ENCODE measurements at places on chromosomes 7 and 10.

- no peak for DNase-seq
Observed at GRCh38 chr10:29773675-29774091, 138.9 kb upstream of the SVIL start.

DNA sequence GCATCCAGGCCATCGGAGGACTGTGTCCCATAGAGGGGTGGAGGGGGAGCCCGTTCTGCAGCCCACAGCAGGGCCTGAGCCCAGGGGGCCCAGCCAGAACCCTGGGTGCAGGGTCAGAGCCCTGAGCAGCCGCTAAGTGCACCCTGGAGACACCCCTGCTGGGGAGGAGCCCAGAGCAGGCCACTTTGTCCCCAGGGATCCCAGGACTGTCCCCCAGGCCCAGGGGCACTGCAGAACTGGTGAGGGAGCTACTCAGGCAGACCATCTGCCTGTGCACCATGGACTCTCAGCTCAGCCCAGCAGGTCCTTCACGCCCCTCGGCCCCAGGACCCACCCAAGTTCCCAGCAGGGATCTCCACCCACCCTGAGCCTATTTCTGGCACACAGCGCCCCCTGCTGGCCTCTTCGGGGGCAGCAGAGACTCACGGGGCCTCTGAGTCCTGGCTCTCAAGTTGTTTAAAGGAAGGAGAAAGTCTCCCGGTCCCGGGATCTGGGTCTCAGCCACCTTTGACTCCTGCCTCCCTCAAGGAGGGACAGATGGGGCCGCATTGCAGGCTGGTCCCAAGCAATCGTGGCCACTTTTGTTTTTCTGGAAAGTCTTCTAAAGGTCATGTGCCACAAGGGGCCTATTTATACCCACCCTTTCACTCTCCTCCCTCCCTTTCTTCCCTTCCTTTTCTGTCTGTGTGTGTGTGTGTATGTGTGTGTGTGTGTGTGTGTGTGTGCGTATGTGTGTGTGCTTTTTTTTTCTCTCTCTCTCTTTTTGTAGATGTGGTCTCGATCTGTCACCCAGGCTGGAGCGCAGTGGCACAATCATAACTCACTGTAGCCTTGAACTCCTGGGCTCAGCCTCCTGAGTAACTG lies 90.3 kb downstream of the MYL10 start:
- DNase-seq, result peak; percentile 37

GRCh38 chr10:125165584-125166573 lies 5.5 kb upstream of the CTBP2 start:
- DNase-seq, result no peak

DNA sequence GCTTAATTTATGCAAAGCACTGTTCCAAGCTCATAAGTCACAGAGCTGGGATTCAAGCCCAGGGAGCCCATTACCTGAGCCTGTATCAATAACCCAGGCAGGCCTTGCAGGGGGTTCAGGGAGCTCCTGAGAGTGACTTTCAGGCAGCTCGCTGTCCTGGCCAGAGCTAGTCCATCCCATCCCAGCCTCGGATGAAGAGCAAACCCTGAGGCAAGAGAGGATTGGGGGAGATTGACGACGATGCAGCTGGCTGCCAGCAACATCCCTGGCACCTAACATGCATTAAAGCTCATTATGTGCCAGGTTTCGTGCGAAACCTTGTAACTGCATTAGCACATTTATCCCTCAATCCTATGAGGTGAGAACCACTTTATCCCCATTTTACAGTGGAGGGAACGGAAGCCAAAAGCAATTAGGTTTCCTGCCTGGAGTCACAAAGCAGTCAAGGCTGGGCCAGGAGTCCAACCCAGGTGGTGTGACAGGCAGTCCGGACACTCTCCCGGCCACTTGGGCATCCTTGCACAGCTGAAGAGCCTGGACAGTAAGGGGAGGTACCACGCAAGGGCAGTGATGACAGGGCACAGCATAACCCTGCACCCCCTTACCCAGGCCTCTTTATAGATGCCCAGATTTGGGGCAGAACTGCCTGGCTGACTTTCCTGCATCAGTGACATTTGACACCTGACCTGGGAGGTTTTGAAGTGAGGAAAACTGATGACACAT lies 129.8 kb upstream of the CHST15 start:
- no peak for DNase-seq

DNA sequence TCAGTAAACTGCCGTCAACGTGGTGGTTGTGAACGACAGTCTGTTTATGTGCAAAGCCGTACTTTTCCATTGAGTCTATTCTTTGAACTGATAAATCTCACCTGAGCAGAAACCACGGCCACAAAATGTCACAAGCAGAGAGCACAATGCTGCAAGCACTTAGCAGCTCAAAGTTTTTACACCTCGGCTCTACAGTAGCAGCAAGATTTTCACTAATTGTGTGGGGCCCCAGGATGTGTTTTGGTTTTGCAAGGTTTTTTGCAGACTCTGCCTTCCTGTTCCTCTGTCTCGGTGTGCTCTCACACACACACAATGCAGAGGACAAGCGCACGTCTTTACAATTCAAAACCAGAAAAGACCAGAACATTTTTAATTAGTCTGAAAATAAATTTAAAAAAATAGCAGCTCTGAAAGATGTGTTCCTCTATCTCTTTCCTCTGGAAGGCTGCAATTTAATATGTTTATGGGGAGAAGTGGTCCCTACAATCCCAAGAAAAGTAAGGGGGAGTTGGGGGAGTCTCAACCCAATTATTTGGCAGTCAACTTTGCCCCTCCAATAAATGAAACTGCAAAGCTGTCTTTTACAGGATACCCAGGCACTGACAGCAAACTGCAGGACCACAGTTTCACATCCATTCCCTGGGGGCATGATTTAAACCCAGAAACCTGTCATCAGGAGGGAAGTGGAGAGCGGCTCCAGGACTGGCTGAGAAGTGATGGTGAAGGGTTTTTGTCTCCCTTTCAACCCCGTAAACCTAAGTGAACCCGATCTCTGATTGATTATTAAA lies 73.8 kb upstream of the SFMBT2 start:
- DNase-seq, result no peak

- peak; percentile 72 for DNase-seq
Observed at GRCh38 chr10:43348511-43349312, 22.7 kb upstream of the FXYD4 start.

DNA sequence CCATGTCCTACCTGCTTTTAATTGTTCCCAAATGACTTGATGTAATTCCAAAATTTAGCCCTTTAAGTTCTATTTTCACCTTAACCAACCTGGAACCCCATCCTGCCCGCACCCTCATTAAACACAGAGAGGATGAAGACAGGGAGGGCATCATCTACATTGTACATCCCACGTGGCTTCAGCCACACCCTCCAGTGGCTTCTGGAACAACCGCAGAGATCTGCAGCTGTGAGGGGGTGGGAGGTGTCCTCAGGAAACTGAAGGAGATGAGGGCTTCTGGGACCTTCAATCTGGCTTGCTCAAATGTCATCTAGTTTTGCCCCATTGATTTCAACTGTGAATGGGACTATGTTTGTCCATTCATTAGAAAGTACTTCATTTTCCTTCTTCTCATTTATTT lies 39.0 kb downstream of the AKR1B1 start:
- no peak for DNase-seq

GRCh38 chr7:31892099-31892829 lies 177.9 kb downstream of the PDE1C start:
- no peak for DNase-seq

GRCh38 chr10:11120711-11121110 lies 103.0 kb downstream of the CELF2 start:
- no peak for DNase-seq

DNA sequence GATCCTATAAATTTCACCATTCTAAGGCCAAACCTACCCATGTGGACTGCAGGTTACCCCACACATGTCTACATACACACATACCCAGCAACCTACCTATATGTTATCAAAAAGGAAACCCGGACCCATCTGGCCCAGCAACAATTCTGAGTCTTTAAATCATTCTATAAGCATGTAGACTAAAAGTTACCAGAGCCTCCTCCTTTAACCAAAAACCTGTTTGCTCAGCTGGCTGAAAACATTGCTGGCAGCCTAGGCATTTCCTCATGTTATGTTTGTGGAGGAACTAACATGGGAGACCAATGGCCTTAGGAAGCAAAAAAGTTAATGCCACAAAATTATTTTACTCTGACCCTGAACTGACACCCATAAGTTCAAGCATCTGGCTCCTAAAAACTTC lies 5.3 kb upstream of the ADCK2 start:
- DNase-seq, result no peak

GRCh38 chr10:15879058-15879457 lies 18.8 kb upstream of the MINDY3 start:
- DNase-seq, result no peak

GRCh38 chr7:155355176-155355575 lies 57.5 kb downstream of the INSIG1 start:
- no peak for DNase-seq

DNA sequence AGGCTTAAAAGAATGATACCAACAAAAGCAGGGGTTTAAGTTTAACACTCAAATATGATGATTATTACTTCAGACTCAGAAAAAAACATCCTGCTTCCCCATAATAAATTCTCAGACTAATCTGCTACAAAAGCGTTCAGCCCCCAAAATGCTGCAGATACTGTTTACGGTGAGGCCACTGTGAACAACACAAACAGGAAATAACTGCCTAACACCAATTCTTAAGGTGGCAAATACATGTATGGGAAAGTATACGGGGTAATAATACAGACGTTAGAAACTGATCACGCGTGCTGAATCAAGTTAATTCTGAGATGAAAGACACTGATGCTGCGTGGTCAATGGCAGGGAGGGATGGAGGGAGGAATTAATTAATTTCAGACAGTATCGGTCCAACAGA lies 62.0 kb upstream of the RHEB start:
- DNase-seq, result no peak

- no peak for DNase-seq
Observed at GRCh38 chr10:107970512-107970911, 806.0 kb upstream of the SORCS1 start.

GRCh38 chr10:79254333-79255006 lies 92.8 kb upstream of the PPIF start:
- DNase-seq, result no peak

DNA sequence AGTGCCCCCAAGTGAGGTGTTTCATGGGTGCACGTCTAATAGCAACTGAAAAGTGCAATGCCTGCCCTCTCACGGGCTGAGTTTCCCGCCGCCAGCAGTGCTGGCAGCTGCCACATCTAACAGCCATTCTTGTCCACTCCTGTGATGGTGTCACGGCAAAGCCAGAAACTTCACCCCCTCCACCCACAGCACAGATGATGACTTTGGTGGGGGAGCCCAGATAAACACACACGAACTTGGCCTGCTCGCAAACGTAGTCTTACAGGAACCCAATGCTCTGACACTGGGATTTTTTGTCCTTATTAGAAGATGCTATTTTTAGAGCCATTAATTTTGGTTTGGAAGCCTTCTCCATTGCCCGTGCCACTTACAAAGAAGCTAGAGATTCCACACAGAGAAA lies 26.7 kb downstream of the CPXM2 start:
- no peak for DNase-seq

- DNase-seq, result no peak
Observed at GRCh38 chr10:17802350-17802749, 6.8 kb upstream of the MRC1 start.

DNA sequence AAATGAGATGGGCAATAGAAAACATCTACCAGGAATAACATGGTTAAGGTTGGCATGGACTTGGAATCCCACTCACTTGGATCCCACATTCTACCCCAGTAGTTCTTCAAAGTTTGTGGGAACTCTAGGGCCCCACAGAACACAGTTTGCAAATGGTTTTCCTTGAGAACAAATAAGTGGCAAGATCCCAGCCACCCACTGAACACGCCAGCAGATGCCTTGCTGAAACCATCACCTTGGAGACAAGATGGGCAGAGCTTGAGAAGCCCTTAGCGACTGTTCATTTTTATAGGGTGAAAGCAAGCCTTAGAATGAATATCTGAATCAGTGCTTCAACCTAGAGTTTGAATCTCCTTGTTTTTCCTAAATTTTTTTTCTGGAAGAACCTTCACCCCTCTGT lies 349.1 kb downstream of the RPS24 start:
- no peak for DNase-seq

DNA sequence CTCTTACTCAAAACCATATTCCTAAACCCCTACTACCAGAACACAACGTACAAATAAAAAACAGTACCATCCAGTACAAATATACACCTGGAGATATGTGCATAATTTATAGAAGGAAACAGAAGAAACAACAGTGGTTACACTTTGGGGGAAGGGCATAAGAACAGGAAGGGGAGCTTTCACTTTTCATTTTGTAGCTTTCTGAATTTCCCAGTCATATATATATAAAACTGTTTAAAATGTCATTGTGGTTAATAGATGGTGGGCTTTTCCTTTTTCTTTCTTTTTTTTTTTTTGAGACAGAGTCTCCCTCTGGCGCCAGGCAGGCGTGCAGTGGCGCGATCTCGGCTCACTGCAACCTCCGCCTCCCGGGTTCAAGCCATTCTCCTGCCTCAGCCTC lies 47.2 kb downstream of the MALSU1 start:
- DNase-seq, result no peak

DNA sequence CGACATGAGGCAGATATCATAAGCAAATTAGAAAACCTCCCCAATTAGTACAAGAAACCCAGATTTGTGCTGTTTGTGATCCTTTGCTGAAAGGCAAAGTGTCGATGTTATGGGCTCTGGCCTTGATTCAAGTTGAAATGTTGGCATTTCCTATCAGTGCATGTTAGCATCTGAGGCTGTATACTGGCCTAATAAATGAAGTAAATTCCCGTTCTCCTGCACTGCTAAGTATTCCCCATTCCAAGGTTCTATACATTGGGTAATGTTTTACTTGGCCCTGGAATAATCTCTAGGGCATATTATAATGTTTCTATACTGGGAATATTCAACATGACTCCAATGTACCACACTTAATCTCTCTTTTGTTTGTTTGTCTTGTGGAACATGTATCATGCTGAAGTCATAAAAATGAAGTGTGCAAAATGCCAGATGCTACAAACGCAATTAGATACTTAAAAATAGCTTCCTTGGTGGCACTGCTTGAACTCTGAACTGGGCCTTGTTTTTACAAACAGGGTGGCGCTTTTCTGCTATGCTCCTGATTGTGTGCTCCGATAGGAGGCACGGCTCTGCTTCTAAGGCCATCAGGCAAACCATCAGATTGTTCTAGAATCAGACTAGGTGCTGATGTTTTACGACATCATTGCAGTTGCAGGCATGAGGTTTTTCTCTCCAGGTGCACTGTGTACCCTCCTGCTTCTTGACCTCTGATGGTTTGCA lies 156.7 kb upstream of the TCF7L2 start:
- DNase-seq, result no peak

- DNase-seq, result no peak
Observed at GRCh38 chr10:116850058-116850611, 836 bp downstream of the ENO4 start.

GRCh38 chr7:139855498-139856270 lies 26.6 kb downstream of the TBXAS1 start:
- no peak for DNase-seq

GRCh38 chr10:101114646-101115045 lies 16.5 kb upstream of the TLX1 start:
- no peak for DNase-seq

DNA sequence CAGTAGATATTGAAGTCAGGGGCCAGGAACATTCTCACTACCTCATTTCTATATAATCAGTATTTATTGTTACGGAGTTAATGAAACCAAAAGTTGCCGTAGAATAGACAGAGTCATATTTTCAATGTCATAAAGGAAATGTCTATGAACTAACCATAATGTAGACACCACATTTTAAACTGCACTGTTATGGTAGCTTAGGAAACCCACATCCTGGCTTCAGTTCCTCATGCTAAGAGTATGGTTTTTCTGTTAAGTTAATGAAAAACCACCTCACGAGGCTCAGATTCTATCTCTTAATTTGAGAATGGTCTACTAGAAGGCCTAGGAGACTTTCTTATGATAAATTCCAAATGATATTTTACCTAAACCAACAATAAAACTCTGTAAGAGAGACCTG lies 166.5 kb downstream of the TMEM26 start:
- no peak for DNase-seq
